Left kidney (tissue), 8 donors: ENCODE measurements at places on chromosomes 2 and 18. TPM values are rescaled to one million over a fixed set of nuclear protein-coding genes. Genes with fewer than 3 reads are reported as not detected.

DNA sequence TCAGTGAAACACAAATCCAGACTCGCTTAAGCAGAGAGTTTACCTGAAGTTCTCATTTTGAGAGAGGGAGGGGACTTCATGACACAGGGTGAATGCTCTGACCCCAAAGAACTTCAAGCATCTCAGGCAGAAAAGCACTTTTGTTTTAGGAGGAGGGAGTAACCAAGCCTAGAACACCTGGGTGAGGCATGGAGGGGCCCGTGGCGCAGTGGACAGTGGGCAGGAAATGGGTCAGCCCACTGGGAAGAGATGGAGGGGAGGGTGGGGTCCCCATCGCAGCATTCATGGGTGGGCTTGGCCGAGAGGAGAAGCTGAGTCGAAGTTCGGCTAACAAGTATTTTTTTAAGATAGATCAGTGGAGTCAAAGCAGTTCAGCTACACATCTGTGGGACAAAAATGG is 67.9 kb downstream of the SH3YL1 start:
- no peak for DNase-seq

The CNRIP1 gene
- polyA plus RNA-seq: 21.5 TPM

DNA sequence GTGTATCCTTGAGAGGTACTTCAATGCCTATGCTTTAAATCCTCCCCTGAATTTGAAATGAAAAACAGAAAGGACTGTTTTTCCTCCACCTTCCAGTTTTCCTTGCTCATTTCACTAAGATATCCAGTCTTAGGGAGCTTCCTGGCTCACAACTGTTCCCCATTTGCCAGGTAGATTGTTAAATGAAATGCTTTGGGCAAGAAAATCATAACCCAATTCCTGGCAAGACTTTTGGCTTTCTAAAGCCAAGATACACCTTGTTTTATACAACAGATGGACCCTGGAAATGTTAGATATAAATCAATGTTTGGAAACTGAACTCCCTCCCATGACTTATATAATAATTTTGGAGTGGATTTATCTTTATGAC is 3.6 kb upstream of the CHMP3 start:
- DNase-seq: no peak

DNA sequence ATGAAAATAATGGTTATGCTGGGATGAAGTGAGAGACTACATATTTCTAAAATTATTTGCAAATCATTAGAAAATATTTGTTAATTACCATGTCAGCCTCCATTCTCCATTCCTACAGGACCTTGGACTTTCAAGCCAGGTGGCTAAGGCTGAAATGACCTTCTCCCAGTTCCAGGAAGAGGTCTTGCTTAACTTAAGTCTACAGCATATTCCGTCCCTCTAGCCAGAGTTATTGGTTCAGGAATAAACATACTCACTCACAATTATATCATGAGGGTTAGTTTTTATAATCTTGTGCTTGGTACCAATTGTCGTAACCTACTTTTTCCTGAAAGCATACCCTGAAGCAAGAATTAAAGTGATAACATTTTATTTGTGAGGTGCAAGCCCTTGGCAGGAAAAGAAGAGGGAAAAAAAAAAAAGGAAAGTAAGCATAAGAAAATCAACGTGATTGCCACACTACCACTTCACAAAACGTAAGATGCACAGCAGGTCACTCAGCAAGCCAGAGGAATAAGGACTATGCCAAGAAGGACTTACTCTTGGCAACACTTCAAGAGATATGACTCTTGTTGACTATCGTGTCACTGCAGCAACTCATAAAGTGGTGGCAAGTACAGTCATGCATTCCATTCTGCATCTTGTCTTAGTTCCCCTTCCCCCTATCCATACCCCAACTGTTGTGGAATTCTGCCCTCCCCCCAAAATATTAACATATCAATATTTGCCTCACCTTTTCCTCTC is 479.1 kb downstream of the MBD2 start:
- no peak for DNase-seq

GRCh38 chr2:109497463-109497862 is 116.3 kb downstream of the SEPTIN10 start:
- no peak for DNase-seq

DNA sequence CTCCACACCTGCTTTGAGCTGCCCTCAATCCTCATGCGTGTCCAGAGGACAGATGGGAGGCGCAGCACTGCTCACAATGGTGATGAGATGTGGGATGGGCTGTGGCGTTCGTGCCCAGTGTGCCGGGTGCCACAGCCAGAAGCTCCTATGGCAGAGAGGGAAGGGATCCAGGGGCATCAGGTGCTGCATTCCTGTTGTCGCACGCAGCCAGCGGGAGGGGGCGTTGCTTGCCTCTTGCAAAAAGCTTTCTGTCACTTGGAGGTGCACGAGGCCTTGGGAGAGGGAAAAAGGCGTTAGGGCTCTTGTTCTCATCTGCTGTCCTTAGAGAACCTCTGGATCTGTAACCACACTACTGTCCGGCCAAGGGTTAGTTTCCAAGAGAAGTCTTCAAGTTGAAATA is 29.2 kb upstream of the ALLC start:
- DNase-seq: no peak
